H1 (cell line): ENCODE measurements at places on chromosomes 11 and 22.

DNA sequence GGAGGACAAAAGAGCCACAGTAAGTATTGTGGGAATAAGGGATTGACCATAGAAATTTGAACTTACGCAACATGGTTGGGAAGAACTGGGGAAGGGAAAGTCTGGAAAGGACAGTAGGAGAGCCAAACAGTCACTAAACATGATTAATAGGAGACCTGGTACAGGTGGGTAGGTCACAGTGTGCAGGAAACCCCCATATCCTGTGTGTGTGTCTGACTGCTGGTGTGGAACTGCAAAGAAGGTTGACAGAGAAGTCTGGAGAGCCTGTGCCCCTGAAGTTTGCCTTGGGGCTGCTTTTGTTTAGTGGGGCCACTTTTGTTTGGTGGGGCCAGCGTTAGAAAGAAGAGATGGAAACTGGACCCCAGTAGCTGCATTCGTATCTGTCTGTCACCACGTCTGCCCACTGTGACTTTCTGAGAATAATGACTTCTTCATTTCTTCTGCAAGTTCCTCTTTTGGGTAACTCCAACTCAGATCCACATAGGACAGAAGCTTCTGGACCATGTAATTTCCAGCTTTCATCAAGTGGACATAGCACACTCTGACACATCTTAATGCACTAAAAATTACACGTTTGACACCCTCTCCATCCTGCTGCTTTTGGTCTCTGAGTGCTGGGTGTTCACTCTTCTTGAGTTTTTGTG is 126.8 kb upstream of the RAG2 start:
- no peak overlapping the region for H3K27ac ChIP-seq
- DNase-seq = no peak
- no peaks in the 10 kb centered on the region for H3K36me3 ChIP-seq
- H3K4me3 ChIP-seq = no peak overlapping the region
- H3K27me3 ChIP-seq = peaks cover 6% of the 10 kb centered on the region

- H3K27ac ChIP-seq = no peak overlapping the region
- no peak for DNase-seq
- H3K36me3 ChIP-seq = no peaks in the 10 kb centered on the region
- no peaks in the 10 kb centered on the region for H3K27me3 ChIP-seq
- H3K4me3 ChIP-seq = no peak overlapping the region
These were observed 81.7 kb upstream of the NECTIN1 start for GRCh38 chr11:119810478-119811232.

DNA sequence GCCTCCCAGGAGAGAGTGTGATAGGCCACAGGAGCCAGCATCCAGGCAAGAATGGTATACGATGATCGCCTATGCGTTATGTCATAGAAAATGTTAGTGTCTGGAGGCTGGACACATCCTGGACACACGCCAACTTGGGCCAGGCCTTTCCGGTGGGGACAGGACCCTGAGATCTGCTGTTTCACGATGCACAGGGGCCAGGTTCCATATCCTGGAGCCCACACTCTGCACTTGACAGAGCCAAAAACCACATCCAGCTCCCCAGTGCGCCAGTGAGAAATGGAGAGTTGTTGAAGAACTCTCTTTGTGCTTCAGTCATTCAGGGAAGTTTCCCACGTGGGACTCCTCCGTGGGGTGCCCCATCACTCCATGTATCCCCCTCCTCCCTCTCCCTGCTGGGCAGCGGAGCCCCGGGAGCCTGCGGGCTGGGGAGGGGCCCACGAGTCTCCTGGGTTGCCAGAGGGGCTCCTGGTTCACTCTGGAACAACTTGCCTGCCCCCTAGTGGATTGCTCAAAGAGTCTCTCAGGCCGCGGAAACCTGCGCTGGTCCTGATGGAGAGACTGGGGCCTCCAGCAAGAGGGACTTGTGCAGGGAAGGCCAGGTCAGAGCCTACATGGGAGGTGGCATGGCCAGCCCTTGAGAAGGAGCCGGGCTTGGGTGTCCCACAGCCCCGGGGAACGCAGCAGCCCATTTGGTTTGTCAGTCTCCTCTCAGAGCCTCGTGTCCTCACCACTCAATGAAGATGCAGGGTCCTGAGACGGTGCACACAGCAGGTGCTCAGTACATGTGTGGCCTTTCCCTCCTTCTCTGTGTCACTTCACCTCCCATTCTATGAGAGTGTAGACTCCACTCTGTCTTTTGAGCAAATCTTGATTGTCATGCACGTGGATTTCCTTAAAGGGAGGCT is 10.2 kb upstream of the LRRC32 start:
- H3K4me1 ChIP-seq = peaks cover 2% of the 10 kb centered on the region
- H3K36me3 ChIP-seq = no peaks in the 10 kb centered on the region
- H3K27me3 ChIP-seq = no peaks in the 10 kb centered on the region
- H3K27ac ChIP-seq = no peak overlapping the region

DNA sequence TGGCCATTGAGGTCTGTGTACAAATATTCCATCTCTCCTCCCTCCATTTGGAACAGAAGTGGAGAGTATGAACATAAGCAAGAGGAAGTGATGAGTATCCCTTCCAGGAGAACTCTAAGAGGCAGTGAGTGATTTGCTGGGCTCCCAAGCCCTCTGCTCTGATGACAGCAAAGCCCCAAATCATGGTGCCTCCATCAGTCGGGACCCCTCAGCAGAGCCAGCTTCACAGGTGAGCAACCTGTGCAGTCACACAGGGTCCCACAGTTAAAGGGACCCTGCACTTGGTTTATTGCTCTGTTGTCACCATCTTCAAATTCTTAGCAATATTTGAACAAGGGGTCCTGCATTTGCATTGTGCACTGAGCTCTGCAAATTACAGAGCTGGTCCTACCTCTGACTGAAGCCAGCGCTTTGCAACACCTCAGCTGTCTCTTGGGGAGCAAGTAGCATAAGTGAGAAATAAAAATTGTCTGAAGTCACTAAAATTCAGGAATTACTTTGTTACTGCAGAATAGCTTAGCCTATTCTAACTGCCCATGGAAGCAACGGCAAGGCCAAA is 466.4 kb downstream of the MN1 start:
- no peak for DNase-seq
- H3K27ac ChIP-seq = no peak overlapping the region
- no peaks in the 10 kb centered on the region for H3K36me3 ChIP-seq
- peaks cover 2% of the 10 kb centered on the region; the same call in 1 of the 2 replicates for H3K4me1 ChIP-seq
- H3K27me3 ChIP-seq = no peaks in the 10 kb centered on the region
- no peak overlapping the region for H3K4me3 ChIP-seq

DNA sequence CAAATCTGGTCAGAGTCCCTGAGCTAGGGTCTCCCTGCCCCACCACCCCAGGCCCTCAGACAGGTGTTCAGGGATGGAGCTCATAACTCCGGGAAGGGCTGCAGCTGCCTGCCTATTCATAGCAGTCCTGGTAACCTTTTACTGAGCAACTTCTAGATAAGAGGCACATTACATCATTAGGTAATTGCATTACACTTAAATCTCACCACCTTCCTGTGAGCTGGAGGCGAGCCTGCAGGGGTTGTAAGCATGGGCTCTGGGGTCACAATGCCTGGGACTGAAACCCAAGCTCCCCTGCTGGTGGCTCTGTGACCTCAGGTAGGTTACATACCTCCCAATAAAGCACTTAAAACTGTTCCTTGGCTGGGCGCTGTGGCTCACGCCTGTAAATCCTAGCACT is 22.5 kb downstream of the TP53I11 start:
- H3K4me3 ChIP-seq = no peak overlapping the region
- H3K4me1 ChIP-seq = peaks cover 18% of the 10 kb centered on the region
- no peak overlapping the region for H3K27ac ChIP-seq
- H3K27me3 ChIP-seq = no peaks in the 10 kb centered on the region
- DNase-seq = no peak

DNA sequence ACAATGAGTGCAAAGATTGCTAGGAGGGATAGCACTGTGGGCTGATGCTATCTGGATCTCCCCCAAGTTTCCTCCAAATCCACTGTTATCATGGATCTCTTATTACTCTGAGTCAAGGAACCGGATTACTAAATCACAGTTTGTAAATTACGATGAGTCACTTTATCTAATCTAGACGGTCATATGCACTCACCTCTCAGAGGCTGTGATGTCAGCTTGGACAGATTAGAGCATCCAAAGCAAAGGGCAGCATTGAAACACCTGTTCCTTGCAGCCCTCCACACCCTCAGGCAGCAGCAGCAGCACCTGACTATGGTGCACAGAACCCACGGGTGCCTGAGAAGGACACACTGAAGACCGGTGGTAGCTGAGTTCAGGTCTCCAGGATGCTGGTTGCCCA is 14.0 kb upstream of the POU2AF1 start:
- no peaks in the 10 kb centered on the region for H3K4me1 ChIP-seq
- H3K27me3 ChIP-seq = no peaks in the 10 kb centered on the region
- no peak overlapping the region for H3K27ac ChIP-seq
- no peak for DNase-seq
- H3K36me3 ChIP-seq = no peaks in the 10 kb centered on the region
- no peak overlapping the region for H3K4me3 ChIP-seq

DNA sequence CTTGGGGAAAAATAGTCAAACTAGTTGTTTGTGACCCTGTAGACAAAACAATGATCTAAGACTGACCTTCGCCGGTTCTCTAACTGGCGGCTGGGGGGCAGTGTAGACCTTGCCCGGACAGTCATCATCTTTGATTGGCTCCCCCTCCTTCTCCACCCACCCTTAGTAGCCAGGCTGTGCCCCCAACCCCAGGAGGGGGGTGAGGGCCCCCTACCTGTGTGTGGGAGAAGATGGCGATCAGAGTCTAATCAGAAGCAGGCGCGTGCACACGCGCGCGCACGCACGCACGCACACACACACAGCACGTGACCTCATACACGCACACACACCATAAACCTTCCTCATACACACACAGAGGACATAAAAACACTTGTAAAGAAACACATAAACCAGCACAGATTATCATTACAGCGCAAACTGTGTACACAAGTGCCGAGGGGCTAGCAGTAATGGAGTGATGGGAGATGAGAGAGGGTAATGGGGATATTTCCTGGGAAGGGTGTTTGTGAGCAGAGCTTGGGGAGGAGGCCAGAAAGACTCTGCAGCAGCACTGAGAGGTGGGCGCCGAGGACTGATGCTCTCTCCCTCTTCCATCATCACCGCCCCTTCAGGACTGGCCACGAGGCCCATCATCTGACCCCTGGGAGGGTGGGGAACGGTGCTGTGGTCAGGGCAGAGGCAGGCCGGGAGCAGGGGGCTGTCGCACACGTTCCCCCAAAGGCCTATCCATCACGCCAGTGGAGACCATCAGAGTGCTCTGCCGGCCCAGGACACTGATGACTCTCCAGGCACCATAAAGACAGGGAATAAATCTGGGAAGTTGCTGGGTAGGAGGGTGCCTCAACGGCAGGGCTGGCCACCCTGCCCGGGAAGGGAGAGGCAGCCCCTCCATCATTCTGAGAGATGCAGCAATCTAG is 12.2 kb downstream of the NECTIN1 start:
- H3K36me3 ChIP-seq = no peaks in the 10 kb centered on the region
- no peaks in the 10 kb centered on the region for H3K27me3 ChIP-seq
- no peak overlapping the region for H3K4me3 ChIP-seq
- no peak overlapping the region for H3K27ac ChIP-seq
- no peak for DNase-seq

DNA sequence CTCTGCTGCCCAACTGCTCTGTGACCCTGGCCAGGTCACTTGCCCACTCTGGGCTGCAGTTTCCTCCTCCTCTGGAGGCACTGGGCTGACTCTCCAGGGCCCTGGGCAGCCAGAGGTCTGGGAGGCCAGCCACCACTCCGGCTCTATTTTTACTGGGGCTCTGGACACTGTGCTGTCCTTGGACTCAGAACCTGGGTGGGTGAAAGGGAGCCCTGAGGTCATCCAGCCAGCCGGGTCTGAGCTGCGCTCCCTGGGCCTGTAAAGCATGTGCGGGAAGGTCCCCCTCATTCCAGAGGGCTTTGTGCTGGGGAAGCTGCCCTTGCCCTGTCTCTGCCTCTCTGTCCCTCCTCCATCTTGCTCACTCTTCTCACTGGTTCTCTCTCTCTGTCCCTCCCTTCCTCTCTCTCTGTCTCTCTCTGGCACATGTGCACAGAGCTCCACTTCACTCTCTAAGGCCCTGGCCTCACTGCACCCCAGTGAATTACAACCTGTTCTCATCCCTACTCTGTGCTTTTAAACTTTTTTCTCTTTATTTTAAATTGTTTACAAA is 24.6 kb downstream of the MB start:
- no peak overlapping the region for H3K27ac ChIP-seq
- no peaks in the 10 kb centered on the region for H3K27me3 ChIP-seq
- no peaks in the 10 kb centered on the region for H3K36me3 ChIP-seq
- no peaks in the 10 kb centered on the region for H3K4me1 ChIP-seq
- DNase-seq = no peak
- no peak overlapping the region for H3K4me3 ChIP-seq

DNA sequence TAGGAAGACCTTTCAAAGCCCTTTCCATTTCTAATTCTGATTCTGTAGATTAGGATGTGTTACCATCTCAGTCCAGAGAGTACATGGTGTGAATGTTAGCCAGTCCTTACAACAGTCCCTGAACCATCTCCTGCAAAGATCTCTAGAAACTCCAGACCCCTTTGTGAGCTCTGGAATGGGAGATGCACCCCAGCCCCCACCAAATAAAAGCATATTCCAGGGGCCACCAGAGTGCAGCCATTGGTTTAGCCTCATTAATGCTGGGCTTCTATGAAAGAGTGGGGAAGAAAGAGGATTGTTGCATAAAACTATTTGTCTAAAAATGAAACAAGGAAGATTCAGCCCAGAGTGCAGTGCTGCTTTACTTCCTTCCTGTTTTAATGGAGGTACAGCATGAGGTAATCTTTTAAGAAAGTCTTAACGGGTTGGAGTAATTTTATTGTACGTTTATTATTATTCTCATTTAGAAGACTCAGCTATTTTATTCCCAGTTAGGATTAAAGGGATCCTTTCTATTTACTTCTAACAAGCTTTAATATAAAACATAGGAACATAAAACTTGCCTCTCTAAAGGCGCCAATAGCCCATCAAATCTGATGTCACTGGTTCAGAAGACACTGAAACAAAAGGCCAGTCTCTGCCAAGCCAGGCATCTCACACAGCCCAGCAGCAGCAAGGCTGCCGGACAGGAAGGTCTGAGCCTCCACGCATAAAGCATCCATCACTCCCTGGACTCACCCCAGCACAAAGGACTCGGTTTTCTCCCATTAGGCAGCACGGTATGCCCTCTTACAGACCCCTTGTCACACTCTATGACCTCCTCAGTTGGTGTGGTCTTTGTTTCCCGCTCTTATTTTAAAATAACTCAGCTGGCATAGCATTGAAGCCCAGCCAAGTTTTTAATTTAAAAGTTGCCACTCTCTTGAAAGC is 203.9 kb upstream of the BLID start:
- no peak for DNase-seq
- H3K4me1 ChIP-seq = peaks cover 5% of the 10 kb centered on the region
- H3K27me3 ChIP-seq = no peaks in the 10 kb centered on the region
- H3K36me3 ChIP-seq = no peaks in the 10 kb centered on the region
- H3K4me3 ChIP-seq = no peak overlapping the region
